A549 treated with CORT108297 at 1 μM for 4 hours (cell line): ENCODE measurements at places on chromosomes 1 and 21. TPM values are rescaled to one million over a fixed set of nuclear protein-coding genes. Genes with fewer than 3 reads are reported as not detected.

Gene NT5C1A
- 0.07 to 0.08 TPM in 2 of 5 replicates, not detected in the others for total RNA-seq

Gene CHD5
- total RNA-seq: 0.76 to 1.3 TPM (median 0.83 TPM) in 5 replicates

Gene NBPF6
- 0.08 TPM in 1 of 5 replicates, not detected in the others for total RNA-seq

Gene RGS8
- not detected in 5 replicates for total RNA-seq

Gene EFCAB7
- 2.3 to 4.0 TPM (median 3.0 TPM) in 5 replicates for total RNA-seq

Gene LCE6A
- total RNA-seq: not detected in 5 replicates

Gene COL16A1
- 3.6 to 7.1 TPM (median 5.4 TPM) in 5 replicates for total RNA-seq

Gene OR2T35
- not detected in 5 replicates for total RNA-seq

Gene VHLL
- total RNA-seq: not detected in 5 replicates

Gene CELA3A
- not detected in 5 replicates for total RNA-seq

Gene POMGNT1
- total RNA-seq: 35.0 to 51.2 TPM (median 47.4 TPM) in 5 replicates

Gene TSPEAR
- total RNA-seq: not detected in 5 replicates

Gene C1orf198
- total RNA-seq: 15.1 to 18.9 TPM (median 18.0 TPM) in 5 replicates

Gene CDKN2C
- total RNA-seq: 11.3 to 13.4 TPM (median 11.8 TPM) in 5 replicates

Gene KRTAP22-1
- not detected in 5 replicates for total RNA-seq

Gene GIPC2
- total RNA-seq: 0.02 to 0.05 TPM (median 0.03 TPM) in 4 of 5 replicates, not detected in the other

Gene C1orf141
- total RNA-seq: not detected in 5 replicates

Gene JAM2
- 0.03 TPM in 1 of 5 replicates, not detected in the others for total RNA-seq

Gene S100A2
- 16.0 to 29.8 TPM (median 24.0 TPM) in 5 replicates for total RNA-seq

Gene SPATA45
- total RNA-seq: 0.28 TPM in 2 of 5 replicates, not detected in the others

Gene AIRE
- not detected in 5 replicates for total RNA-seq

Gene HLX
- total RNA-seq: 3.6 to 5.1 TPM (median 4.0 TPM) in 5 replicates

Gene CNTN2
- total RNA-seq: 0.01 to 0.03 TPM (median 0.03 TPM) in 3 of 5 replicates, not detected in the others

Gene PKP1
- 0.03 to 0.05 TPM (median 0.05 TPM) in 5 replicates for total RNA-seq

Gene RXFP4
- total RNA-seq: 0.07 TPM in 1 of 5 replicates, not detected in the others

Gene FBXO28
- total RNA-seq: 22.0 to 26.2 TPM (median 25.3 TPM) in 5 replicates

Gene PRCC
- total RNA-seq: 71.8 to 77.9 TPM (median 77.7 TPM) in 5 replicates

Gene MGST3
- total RNA-seq: 201 to 236 TPM (median 213 TPM) in 5 replicates

Gene KCNAB2
- 7.6 to 9.6 TPM (median 8.0 TPM) in 5 replicates for total RNA-seq

Gene KPNA6
- total RNA-seq: 14.3 to 18.2 TPM (median 15.1 TPM) in 5 replicates

Gene LCK
- total RNA-seq: 0.16 TPM in 1 of 5 replicates, not detected in the others

Gene NBPF9
- 12.8 to 15.7 TPM (median 14.8 TPM) in 5 replicates for total RNA-seq

Gene FMN2
- total RNA-seq: 5.0 to 6.5 TPM (median 5.6 TPM) in 5 replicates

Gene RGSL1
- total RNA-seq: not detected in 5 replicates

Gene RYR2
- 0.01 to 0.09 TPM (median 0.02 TPM) in 5 replicates for total RNA-seq

Gene SPRR4
- not detected in 5 replicates for total RNA-seq

Gene UBE2U
- total RNA-seq: not detected in 5 replicates

Gene FTCD
- total RNA-seq: 0.12 TPM in 1 of 5 replicates, not detected in the others

Gene ADARB1
- total RNA-seq: 5.3 to 11.0 TPM (median 5.7 TPM) in 5 replicates

Gene ABCA4
- 0.06 to 0.37 TPM (median 0.13 TPM) in 5 replicates for total RNA-seq

Gene GPA33
- not detected in 5 replicates for total RNA-seq

Gene LCE2C
- total RNA-seq: not detected in 5 replicates

Gene MOB3C
- total RNA-seq: 3.4 to 4.1 TPM (median 3.6 TPM) in 5 replicates

Gene F13B
- total RNA-seq: 0.05 to 0.08 TPM (median 0.06 TPM) in 4 of 5 replicates, not detected in the other

Gene REN
- not detected in 5 replicates for total RNA-seq

Gene GUCA2B
- total RNA-seq: 0.73 TPM in 1 of 5 replicates, not detected in the others

Gene ABCG1
- total RNA-seq: 2.5 to 3.6 TPM (median 2.9 TPM) in 5 replicates

Gene PAQR6
- total RNA-seq: 2.0 to 4.9 TPM (median 4.5 TPM) in 5 replicates

Gene CCDC27
- not detected in 5 replicates for total RNA-seq

Gene NBL1
- total RNA-seq: 26.7 to 50.5 TPM (median 41.4 TPM) in 5 replicates

Gene KIRREL1
- total RNA-seq: 23.8 to 37.3 TPM (median 32.8 TPM) in 5 replicates

Gene ZBED6
- total RNA-seq: 1.4 to 5.2 TPM (median 3.0 TPM) in 5 replicates

Gene CRNN
- not detected in 5 replicates for total RNA-seq

Gene SAMD11
- total RNA-seq: 16.5 to 38.7 TPM (median 35.5 TPM) in 5 replicates

Gene LCE3D
- 0.44 to 1.3 TPM (median 0.64 TPM) in 5 replicates for total RNA-seq

Gene ANP32E
- 37.3 to 68.4 TPM (median 43.6 TPM) in 5 replicates for total RNA-seq

Gene CTSE
- total RNA-seq: not detected in 5 replicates

Gene CYP4Z1
- total RNA-seq: not detected in 5 replicates

Gene UMODL1
- total RNA-seq: not detected in 5 replicates
